ENCODE measurements at places on chromosomes 3 and 15.

DNA sequence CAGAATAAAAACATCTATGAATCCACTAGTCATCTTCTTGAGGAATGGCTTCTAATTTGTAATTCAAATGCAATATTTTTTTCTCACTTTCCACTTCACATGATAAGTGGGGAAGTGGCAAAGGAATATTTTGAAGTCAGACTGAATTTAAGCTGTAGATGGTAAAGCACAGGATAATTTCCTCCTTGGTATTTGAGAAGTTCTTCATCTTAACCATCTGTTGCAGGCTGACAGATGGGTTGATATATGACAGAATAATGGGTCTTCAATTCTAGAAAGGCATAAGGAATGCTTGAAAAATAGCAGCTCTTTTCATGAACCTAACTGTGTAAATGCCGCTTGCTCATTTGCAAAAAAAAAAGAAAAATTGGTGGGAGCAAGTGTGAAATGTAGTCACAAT, 66.5 kb upstream of the SNTN start:
- DNase-seq = no peak

DNA sequence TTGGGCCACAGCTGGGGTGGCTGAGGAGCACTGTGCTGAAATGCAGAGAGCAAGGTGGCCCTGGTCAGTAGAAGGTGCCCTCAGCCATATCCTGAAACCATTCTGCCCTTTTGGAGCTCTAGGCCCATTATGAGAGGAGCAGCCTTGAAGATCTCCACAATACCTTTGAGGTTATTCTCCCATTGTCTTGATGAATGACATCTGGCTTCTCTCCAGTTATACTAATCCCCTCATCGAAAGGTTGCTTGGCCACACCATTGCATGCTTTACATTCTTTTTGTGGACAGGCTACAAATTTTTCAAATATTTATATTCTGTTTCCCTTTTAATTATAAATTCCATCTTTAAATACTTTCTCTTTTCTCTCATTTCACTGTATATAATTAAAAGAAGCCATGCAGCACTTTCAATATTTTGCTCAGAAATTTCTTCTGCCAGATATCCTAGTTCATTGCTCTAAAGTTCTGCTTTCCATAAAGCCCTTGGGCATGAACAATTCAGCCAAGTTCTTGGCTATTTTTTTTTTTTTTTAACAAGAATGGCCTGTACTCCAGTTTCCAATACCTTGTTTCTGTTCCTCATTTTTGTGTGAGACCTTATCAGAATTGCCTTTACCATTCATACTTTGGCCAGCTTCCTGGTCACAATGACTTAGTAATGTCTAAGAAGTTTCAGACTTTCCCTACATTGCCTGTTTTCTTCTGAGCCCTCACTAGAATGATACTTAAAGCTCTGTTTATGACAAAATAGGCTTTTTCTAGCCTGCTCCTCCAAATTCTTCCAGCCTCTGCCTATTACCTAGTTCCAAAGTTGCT, 138.9 kb upstream of the SGO1 start:
- no peak for DNase-seq

DNA sequence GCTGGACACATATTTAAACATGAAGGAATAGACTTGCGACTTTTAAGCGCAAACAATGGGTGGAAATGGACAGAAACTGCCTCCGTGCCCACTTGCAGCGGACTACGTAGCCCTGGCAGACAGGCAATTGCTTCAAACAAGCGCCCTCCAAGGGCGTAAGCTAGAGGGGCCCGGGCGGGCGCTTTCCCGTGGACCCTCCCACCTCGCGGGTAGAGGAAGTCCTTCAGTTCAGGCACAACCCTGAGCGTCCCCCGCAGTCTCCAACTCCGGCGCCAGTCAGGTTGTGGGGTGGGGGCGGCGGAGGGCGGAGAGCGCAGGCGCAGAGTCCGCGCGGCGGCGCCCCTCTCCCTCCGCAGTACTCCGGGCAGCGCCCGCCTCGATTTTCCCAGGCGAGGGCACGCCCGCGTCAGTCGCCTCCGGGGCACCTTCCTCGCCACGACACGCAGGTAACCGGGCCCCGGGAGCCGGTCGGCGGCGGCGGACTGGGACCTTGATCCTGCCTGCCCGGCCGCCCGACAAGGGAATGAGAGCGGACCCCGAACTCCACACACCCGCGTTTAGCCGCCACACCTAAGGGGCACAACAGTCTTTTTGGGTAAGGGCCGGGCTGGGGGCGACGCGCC, at the start of gene SLC35G2:
Gene SLC35G2 (plus strand): TSS at position 358 of the 623 bp plus-strand sequence. CDS start 35,335 bp downstream, outside the sequence.
- DNase-seq = no peak

DNA sequence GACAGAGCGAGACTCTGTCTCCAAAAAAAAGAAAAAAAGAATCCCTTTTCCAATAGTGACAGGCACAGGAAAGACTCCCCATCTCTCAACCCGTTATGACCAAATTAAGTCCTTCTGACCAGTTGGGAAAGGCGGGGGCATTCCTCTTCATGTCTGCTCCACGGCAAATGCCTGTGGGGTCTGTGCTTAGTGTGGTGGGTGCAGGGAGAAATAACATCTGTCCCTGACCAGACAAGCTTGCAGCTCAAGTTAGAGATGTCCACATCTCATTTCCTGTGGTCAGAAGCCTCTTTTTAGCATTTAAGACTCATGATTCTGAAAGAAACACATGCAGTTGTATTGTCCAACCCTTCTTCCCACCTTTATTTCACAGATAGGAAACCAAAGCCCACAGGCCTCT, 16.2 kb downstream of the PLA1A start:
- DNase-seq = no peak

DNA sequence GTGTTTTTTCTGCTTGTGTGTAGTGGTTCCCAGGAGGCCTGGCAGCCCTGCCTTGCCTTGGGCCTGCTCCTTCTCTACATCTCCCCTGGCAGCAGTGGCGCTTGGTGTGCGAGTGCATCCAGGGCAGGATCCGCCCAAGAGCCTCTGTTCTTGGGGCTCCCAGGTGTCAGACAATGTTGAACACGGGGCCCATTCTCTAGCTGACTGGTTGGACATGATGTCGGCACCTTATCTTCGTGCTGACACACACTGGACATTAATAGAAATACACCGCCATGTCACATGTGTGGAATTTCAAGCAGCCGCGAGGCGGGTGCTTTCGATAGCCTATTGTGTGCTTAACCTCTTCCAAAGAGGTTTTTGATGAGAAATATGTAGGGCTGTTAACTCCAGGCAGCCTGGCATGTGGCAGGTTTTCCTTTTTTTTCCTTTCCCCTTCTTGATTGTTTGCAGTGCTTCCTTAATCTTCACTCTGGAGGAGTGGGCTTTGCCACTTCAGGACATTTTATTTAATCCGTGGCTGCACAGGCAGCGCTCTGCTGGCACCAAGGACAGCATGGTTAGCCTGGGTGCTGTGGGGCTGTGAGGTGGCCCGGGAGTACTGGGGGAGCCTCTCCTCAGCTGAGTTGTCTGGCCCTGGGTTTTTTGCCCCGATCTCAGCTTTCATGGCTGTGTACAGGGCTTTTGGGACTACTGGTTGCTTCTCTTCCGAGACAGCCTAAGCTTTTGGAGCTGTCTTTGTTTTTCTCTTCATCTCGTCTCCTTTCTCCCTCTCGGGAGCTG, 42.5 kb downstream of the CHCHD6 start:
- no peak for DNase-seq
